ENCODE measurements at places on chromosomes 1 and 21.

GRCh38 chr1:20730690-20731056 lies 1.8 kb downstream of the SH2D5 start:
- no peak for DNase-seq

- no peak for DNase-seq
Observed at GRCh38 chr1:32286763-32287162, 5.1 kb upstream of the HDAC1 start.

GRCh38 chr1:70656361-70656760 lies 245.3 kb downstream of the CTH start:
- DNase-seq = no peak

DNA sequence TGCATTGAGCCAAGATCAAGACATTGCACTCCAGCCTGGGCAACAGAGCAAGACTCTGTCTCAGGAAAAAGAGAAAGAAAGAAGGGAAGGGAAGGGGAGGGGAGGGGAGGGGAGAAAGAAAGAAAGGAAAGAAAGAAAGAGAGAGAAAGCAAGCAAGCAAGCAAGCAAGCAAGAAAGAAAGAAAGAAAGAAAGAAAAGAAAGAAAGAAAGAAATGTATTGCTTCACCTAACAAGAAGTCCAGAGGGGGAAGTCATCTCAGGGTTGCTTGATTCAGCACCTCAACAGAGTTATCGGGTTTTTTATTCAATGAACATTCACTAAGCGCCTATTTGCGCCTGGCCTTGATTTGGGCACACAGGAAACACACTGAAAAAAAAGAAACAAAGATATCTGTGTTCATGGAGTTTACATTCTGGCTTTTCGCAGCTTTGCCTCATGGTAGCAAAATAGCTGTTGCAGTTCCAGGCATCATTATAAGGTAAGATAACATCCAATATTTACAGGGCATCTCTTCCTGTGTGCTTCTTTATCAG lies 8.2 kb upstream of the RCSD1 start:
- DNase-seq = no peak

- no peak for DNase-seq
Observed at GRCh38 chr21:43827015-43827611, 37.7 kb downstream of the RRP1 start.

DNA sequence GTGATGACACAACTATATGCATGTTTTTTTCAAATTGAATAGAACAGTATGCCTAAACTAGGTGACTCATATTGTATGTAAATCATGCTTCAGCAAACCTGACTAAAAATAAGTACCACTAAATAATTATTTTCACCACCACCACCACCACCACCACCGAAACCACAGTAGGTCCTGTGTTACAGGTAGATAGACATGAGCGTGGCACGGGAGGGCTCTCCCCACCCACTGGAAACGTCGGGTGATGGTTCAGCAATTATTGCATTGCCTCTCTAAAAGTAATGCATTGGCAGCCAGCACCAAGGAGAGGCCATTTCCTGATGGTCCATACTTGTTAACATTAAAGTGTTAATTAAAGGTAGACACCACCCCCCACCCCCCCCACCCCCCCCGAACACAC lies 297.0 kb upstream of the NCAM2 start:
- DNase-seq = no peak

GRCh38 chr1:14181191-14181795 lies 417.2 kb upstream of the KAZN start:
- no peak for DNase-seq

- no peak for DNase-seq
Observed at GRCh38 chr1:78668427-78668826, 18.8 kb downstream of the IFI44 start.

- peak; percentile 25 for DNase-seq
Observed at GRCh38 chr21:32921632-32922230, 104.0 kb upstream of the OLIG2 start.

GRCh38 chr1:43600033-43601020 lies 49.6 kb upstream of the KDM4A start:
- DNase-seq = no peak

DNA sequence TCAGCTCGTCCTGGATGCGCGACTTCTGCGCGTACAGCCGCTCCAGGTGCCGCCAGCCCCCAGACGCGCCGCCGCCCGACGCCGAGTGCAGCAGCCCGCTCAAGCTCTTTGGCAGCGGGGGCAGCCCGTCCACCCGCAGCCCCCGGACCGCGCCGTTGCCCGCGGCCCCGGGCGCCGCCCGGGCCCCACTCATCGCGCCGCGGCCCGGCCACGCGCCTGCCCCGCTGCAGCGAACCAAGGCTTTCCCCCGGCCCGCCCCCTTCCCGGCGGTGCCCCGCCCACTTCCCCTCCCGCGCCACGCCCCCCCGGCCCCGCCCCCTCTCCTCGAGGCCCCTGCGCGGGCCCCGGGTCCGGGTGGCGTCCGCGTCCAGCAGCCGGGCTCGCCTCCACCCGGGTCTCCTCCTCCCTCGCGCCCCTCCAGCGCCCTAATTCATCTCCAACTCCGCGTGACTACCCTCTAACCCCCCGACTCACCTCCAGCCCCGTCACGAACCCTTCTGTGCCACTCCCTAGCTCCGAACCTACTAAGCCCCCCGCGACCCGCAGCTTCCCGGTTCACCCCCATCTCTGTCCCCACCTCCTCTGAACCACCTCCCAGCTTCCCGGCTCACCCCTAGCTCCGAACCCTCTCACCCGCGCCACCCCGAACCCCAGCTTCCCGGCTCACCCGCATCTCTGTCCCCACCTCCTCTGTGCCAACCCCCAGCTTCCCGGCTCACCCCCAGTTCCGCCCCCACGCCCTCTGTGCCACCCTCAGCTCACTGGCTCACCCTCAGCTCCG lies at the start of gene FAM89A:
Gene FAM89A (minus strand): TSS at position 236 of the 781 bp plus-strand sequence. CDS start 43 bp downstream, at position 193.
- DNase-seq = peak; percentile 37

DNA sequence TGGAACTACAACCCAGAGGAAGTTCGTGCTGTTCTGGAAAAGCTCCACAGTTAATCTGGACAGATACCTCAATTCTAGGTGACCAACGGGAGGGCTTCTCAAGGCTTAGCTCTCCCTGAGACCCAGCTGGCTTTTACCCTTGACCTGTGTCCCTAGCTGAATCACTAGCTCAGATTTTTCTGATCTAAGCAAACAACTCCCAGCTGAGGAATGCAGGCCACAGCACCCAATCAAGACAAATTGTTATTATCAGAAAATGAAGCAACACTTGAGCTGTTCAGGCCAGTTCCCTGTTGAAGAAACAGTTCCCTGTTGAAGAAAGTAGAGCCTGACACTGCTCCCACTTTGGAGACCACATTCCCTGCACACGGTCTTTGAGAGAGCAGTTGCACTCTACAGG lies 16.0 kb downstream of the DIO1 start:
- no peak for DNase-seq

DNA sequence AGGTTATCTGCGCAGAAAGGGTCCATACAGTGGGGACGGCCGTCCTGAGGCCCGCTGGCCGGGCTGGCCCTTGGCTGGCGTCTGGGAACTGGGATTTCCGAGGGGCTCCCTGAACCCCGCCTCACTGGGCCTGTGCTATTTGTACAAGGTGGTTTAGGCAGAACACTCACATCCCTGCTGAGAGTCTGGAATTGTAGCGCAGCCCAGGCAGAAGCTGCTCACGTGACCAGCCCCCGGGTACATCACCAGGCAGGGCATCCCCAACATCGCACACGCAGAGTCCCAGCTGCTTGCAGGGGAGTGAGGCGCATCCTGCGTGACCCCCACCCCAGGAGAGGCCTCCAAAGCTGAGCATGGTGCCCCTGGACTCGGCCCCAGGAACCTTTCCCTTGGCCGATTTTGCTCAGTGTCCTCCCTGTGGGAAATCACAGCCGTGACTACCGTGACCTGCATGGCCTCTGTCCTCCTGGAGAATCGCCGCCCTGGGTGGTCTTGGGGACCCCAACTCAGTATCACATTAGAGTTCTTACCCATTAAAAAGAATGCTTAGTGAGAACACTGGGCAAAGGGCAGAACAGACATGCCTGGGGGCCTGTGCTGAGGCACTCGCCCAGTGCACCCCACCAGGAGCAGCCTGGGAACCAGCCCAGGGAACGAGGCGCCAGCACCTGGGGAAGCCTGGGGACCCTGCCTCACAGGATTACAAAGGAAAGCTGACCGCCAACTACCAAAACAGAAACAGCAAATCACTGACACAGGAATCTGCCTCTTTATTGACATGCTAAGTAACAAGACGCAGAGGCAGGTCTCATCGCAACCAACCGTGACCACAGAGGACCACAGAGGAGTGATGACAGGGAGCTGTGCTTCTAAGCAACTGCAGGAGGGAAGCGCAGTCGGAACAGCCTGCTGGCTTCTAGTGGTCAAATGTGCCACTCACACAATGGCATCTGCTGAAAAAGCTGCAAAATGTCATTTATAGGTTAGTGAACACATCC lies 33.5 kb downstream of the UBE2G2 start:
- no peak for DNase-seq

- no peak for DNase-seq
Observed at GRCh38 chr1:232579958-232580941, 49.7 kb downstream of the SIPA1L2 start.

- DNase-seq = no peak
Observed at GRCh38 chr1:54490361-54491248, 57.4 kb upstream of the ACOT11 start.

GRCh38 chr1:155860970-155861510 lies 1.7 kb downstream of the SYT11 start:
- DNase-seq = no peak

Data from activated naive CD4-positive, alpha-beta T cell (primary cell).